ENCODE measurements at places on chromosomes 5 and 9.
A peak's percentile ranks its signal among the peaks of the same experiment; 100 is the strongest.

- no peak for DNase-seq
These were observed 20.1 kb downstream of the CLPTM1L start for GRCh38 chr5:1324719-1325190.

DNA sequence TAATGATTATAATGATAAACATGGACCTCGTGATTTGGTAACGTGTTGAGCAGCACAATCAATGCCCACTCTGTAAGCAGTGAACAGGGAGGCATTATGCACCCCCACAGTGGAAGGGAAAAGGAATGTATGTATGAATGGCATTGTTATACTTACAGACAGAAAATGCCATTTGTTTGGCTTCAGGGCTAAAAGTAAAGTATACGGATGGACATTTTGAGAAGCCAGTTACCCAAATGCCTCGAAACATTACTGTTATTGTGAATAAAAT lies 260.2 kb upstream of the PPP1R2B start:
- peak; percentile 90 for DNase-seq

DNA sequence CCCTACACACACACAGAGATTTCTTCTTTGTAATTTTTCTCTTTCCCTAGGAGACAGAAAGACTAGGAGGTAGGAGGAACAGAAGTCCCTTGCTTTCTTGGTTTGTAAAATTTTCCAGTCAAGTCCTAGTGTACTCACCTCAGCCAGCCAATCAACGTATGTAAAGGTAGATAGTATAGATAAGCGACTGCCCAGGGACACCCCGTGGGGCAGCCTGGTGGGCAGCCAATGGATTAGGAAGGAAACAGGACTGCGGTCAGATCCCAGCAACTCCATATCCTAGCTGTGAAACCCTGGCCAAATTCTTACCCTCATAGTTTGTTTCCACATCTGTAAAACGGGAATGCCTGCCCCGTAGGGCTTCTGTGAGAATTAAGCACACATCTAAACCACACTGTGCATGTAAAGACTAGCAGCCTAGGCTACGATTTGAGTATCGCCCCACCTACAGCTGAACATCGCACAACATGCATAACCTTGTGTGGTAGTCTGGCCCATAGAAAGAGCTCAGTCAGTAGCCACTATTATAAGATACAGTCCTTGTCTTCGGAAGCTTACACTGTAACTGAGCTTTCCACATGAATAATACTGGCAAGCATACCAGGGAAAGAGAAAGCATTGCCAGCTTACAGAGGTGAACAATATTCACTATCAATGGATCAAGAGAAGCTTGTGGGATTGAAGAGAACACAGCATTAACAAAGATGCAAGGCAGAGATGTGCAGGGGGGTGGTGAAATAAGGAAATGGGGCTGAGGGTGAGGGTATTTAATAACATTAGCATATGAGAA lies 353.4 kb upstream of the PANK3 start:
- DNase-seq: no peak

DNA sequence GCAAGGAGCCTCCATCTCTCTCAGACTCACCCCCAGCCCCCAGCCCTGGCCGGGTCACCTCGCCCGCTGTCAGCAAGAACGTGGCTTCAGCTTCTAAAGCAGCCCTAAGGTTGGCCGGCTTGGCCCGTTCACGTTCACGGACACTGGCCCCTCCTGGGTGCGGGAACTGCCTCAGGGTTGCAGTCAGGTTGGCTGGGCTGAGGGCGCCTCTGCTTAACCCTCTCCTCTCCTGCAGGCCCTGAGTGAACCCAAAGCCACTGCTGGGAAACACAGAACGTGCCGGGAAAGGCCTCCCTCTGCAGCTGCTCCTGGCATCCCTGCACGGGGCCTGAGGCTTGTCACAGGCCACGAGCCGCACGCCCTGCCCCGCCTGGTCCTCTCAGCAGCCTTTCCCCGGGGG lies 40.1 kb upstream of the UBAC1 start:
- no peak for DNase-seq

- no peak for DNase-seq
These were observed 83.6 kb downstream of the ANXA2R start for GRCh38 chr5:42956551-42956950.

GRCh38 chr5:156149213-156149612 lies 177.8 kb upstream of the SGCD start:
- no peak for DNase-seq

DNA sequence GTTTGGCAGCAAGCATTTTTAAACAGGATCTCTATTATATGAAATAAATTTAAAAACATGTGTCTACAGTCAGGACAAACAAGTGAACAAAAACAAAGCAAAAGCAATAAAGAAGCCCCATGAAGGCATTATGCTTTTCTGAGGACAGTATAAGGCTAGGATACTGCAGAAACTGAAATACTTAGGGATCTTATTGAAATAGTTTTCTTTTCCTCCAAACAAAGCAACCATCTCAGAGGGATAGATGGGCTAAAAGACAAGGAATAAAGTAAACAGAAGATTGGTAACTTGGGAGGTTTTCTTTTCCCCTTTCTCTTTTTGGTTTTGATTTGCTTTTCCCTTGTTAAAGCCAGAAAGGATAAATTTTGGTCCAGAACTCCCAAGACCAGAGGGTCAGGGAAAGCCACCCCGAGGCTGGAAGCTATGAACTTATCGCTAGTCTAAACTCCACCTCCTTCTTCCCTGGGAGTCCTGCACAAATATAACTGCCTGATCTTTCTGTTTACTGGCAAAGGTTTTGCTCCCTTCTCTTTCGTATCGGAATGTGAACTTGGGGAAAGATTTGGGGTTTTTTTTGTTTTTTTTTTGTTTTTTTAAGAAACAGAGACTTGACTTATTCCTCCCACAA lies 164.0 kb downstream of the GHR start:
- DNase-seq: no peak

DNA sequence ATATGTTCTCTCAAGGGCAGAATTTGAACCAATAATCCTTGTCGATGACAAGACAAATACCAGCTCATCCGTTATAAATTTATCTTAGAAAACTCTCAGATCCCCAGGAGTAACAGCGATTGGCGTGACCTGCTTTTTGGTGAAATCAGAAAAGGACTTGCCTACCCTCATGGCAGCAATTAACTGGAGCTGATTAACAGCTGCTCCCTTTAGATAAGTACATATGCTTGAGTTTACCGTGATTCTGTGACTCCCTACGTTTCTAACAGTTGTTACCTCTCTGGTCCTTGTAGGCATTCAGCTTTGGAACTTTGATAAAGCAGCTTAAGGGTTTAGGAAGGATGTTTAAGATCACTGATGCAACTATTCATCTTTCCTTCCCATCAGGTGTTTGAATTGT lies 2.6 kb downstream of the INVS start:
- DNase-seq: no peak

GRCh38 chr5:178454821-178455479 lies 135.2 kb downstream of the COL23A1 start:
- no peak for DNase-seq

GRCh38 chr5:17748941-17749340 lies 114.7 kb downstream of the TAF11L14 start:
- no peak for DNase-seq

DNA sequence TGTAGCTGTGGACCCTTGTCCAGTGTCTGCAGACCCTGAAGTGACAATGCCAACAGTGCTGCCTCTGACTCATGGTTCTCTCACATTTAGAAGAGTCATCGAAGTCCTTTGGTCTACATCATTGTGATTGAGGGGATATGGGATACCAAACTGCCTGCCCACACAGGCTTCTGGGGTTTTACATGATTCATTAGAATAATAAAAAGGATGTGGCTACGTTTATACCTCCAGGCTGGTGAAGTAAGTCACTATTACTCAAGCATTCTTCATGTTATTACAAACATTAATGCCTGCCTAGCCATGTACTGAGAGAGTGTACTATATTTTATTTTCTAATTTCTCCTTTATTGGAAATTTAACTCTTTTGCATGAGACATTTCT lies 365.7 kb downstream of the SPATA31D1 start:
- no peak for DNase-seq

DNA sequence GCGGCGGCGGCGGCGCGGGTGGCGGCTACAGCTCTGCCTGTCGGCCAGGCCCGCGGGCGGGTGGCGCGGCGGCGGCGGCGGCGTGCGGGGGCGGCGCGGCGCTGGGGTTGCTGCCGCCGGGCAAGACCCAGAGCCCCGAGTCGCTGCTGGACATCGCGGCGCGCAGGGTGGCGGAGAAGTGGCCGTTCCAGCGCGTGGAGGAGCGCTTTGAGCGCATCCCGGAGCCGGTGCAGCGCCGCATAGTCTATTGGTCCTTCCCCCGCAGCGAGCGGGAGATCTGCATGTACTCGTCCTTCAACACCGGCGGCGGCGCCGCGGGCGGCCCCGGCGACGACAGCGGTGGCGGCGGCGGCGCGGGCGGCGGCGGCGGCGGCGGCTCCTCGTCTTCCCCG lies 296 bp downstream of the ZSWIM6 start:
- peak; percentile 44 for DNase-seq

GRCh38 chr5:90518661-90519060 lies 10.7 kb downstream of the LYSMD3 start:
- no peak for DNase-seq

- no peak for DNase-seq
These were observed 79.3 kb downstream of the TMC1 start for GRCh38 chr9:72600671-72601070.

DNA sequence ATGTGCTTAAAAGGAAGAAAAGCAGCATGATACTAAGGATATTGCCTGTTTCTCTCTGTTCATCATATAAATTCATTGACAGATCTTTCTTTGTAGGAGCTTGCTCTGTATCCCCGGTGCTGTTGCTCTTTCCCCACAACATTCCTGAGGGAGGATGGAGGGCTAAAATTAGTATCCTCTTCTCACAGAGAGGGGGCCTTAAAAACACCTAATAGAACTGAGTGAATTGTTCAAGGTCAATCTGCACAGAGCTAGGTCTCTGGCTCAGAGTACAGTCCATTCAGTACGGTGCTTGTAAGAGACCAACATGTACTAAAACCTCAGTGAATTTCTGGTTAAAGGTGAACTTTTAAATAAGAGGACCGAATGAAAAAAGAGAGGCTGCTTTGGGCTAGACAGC lies 88.7 kb downstream of the PALM2AKAP2 start:
- no peak for DNase-seq

DNA sequence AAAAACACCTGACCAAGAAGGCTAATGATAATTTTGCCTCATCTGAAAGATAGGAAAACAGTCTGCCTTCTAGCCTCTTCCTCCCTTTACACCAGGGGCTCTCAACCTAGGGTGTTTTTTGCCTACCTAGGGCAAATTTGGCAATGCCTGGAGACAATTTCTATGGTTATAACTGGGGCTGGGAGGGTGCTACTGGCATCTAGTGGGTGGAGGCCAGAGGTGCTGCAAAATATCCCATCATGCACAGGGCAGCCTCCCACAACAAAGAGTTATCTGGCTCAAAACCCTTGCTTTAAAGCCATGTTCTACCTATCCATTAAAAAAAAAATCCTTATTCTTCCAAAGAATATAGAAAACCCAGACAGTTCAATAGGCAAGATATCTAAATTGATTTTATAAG lies 45.0 kb upstream of the NR3C1 start:
- DNase-seq: no peak

- DNase-seq: no peak
These were observed 106.2 kb downstream of the ST8SIA4 start for GRCh38 chr5:100796851-100797250.

DNA sequence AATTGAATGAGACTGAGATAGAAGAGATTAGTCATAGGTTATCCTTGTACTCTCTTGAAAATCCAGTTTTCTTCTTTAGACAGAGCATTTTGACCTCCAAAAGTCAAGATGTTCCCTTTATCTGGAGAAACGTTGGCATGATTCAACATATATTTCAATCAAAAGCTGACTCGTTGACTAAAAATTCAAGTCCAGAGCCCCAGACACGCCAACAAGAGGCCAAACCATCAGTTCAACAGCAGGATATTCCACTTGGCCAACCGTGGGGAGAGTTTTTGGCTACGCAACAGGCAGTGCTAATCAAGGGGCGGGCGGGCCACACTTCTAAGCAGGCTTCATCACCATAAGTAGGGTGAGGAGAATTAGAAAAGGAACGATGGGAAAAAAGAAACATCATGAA lies 119.1 kb downstream of the SLIT3 start:
- no peak for DNase-seq
